NCI-H1694 treated with DMSO at 0.1 percent for 48 hours (cell line): ENCODE measurements at places on chromosomes 1 and 21.

DNA sequence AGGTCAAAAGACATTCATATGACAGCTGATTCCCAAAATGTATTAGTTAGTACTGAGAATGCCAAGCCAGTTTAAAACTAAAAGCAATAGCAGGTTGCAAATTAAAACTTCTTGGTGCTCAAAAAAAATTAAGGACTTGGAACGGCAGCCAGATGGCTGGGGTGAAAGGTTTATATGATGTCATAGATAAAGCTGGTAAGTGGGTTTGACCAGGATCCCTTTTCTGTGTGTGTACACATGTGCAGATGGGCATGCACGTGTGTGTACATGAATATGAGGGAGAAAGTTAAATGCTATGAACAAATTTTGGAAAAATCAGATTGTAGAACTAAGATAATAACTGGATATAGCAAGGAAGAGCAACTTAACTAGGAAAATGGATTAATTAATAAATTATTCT is 39.1 kb upstream of the DPH5 start:
- no peak for DNase-seq

- no peak for DNase-seq
Measured at GRCh38 chr1:156486421-156487344, 13.9 kb downstream of the MEF2D start.

GRCh38 chr1:214076708-214077065 is 88.9 kb downstream of the PROX1 start:
- DNase-seq: no peak

- DNase-seq: peak; percentile 40
Measured at GRCh38 chr21:43817157-43818086, 28.0 kb downstream of the RRP1 start.

DNA sequence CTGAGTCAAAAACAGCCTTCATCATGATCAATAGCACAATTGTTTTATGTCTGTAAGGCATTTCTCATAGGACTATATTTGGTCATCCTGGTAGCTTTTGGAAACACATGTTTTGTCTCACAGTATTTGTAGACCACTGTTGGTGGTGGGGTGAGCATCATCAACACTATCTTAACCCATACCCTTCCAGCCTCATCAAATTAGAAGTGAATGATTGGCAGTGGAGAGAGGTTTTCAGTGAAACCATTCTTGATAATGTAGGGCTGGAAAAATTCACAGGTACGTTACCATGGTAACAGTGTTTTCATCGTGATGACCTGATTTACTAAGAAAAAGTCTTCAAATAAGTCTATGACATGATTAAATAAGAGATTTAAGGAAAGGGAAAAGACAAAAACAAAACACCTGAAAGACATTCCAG is 45.3 kb upstream of the C1orf105 start:
- DNase-seq: no peak

- DNase-seq: no peak
Measured at GRCh38 chr1:234977875-234978396, 150.7 kb downstream of the TOMM20 start.
